NCI-H2107 (cell line): ENCODE measurements at places on chromosomes 4 and X.

- DNase-seq: no peak
These were observed 26.3 kb upstream of the ARMCX2 start for GRCh38 chrX:101685923-101686322.

GRCh38 chr4:151218343-151218742, 58.6 kb upstream of the PRSS48 start:
- no peak for DNase-seq

GRCh38 chr4:84286048-84286447, 213.0 kb downstream of the NKX6-1 start:
- no peak for DNase-seq

DNA sequence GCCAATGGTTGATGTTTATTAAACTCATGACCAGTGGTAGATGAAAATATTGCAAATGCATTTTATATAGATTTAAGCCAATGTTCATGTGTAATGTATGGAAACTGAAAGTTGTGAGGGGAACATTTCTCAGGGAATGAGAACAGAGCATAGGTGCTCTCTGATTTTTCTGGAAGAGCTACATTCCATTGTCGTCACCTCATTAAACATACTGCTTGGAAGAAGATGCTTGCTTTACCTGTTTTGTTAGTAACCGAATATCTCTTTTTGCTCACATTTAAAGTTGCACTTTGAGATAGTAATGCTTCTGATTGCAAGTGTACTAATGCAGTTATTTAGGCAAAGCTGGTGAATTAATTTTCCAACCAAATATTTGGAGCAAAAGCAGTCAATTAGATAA, 93.8 kb upstream of the CLCN4 start:
- no peak for DNase-seq

DNA sequence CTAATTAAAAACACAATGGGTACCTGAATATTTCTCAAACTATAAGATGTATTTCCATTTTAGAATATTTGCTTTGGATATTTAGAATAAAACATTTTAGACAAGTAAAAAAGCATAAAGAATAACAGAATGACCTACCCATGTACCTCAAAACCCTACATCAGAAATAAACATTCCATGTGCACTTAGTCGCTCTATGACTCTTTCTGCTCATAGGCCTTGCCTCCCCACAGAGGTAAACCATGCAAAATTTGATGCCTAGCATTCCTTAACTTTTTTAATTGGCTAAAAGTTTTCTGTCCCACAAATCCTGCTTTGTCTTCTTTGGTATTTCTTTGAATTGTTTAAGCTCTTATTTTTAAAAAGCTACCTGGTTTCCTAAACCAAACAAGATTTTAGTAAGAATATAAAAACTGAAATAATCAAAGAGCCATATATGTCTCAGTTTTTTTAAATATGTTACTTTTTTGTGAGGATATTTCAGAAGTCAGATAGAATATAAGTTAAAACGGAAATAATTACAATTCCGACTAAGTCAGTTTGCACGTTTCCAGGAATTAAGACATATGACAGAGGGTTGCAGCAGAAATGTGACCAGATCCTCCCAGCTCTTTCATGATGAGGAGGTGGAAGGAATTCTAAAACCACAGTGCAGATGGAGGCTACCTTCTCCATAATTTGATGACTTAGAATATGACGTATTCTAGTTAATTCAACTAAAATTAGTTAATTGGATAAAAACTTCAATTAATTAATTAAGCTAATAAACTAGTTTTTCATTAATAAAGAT, 102.5 kb downstream of the FIP1L1 start:
- no peak for DNase-seq

- DNase-seq: no peak
These were observed 25.6 kb downstream of the ZRSR2 start for GRCh38 chrX:15815779-15816437.

- no peak for DNase-seq
These were observed at the start of gene FGFR3 for GRCh38 chr4:1792832-1793495. Gene FGFR3, plus strand, starts transcription at chr4:1793293. Its CDS starts 642 bp downstream, at chr4:1793935.

DNA sequence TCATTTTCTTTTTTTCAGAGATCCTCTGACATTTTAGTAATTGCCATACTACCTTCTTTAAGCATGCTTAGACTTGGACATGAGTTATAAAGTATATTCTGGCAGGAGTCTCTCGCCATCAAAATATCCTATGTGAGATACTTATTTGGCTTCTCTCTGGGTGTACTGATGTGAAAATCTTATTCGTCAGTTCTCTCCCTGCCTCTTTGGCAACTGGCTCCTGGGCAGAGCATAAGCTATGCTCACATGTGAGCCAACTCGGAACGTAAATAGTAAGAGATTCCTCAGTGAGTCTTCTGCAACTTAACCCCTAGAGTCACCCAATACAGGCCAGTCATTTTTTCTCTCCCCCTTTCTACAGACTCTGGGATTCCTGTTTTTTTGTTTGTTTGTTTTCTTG, 91.6 kb downstream of the MAGEB17 start:
- no peak for DNase-seq

GRCh38 chrX:626745-627509, 3.7 kb upstream of the SHOX start:
- DNase-seq: no peak
